ENCODE measurements at places on chromosomes 7 and 10. TPM values are rescaled to one million over a fixed set of nuclear protein-coding genes. Genes with fewer than 3 reads are reported as not detected.

DNA sequence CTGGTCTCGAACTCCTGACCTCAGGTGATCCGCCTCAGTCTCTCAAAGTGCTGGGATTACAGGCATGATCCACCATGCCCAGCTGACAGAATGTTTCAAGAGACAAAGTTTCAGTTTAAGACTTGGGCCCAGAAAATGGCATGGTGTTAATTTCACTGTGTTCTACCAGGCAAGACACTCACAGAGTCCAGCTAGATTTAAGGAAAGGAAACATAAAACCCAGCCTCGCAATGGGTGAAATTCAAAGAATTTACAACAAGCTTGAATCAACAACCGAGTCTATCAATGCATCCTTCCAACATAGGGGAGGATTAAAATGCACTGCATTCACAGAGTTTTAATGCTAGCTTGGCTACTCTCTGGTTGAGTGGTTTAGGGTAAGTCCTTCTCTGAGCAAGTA, 764.0 kb downstream of the XPNPEP1 start:
- DNase-seq = no peak

- DNase-seq = no peak
Measured at GRCh38 chr7:107874605-107875446, 16.2 kb upstream of the DLD start.

DNA sequence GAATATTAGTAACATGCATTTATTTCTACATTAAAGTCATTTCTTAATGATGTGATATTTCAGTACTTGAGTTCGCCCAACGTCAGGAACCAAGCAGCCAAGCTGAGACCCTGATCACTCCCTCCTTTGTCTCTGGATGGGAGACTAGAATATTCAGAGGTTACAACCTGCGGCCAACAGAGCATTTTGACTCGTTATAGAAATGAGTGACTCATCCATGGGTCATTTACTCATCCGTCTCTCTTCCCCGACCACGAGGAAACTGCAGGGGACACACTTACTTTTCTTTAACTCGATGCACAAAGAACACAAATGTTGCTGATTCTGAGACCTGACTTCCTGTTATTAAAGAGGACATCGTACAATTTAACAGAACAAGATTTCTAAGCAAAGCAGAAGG, 343.3 kb downstream of the FRMD4A start:
- DNase-seq = no peak

DNA sequence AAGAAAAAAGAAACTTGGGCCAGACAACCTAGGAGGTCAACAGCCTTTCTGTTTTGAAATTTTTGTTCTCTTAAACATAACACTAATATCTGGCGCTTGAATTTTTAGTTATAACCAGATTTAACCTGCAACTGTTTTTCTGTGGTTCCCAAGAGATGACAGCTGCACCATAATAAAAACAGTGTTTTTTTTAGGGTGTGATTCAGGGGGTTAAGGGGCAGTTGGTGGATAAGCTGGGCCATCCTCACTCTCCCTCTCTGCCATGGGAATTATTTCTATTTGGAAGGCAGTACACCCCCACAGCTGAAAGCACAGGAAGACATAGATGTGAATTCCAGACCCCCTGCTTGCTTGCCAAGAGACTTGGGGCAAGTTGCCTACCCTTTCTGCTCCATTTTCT, 20.1 kb upstream of the TM9SF3 start:
- DNase-seq = no peak

PLA2G12B gene
- not detected for total RNA-seq

MYO3A gene
- total RNA-seq = 0.05 TPM

Data from glomerular endothelial cell (primary cell).